Right ventricle myocardium superior (tissue), 1 donor: ENCODE measurements at places on chromosomes 12 and 14. TPM values are rescaled to one million over a fixed set of nuclear protein-coding genes. Genes with fewer than 3 reads are reported as not detected.

Gene SYCP3
- not detected for total RNA-seq

Gene SLC6A13
- 3.3 TPM for total RNA-seq

Gene NANOG
- not detected for total RNA-seq

Gene NUAK1
- 33.6 TPM for total RNA-seq

Gene SNX6
- 66.9 TPM for total RNA-seq

Gene ACACB
- total RNA-seq, result 167 TPM

Gene TPH2
- not detected for total RNA-seq

Gene OR4Q2
- total RNA-seq, result not detected

Gene ZDHHC22
- total RNA-seq, result not detected

Gene ADAMTS20
- total RNA-seq, result not detected

Gene SERPINA6
- total RNA-seq, result not detected
